Stomach (tissue), 19 donors: ENCODE measurements at places on chromosomes 2 and 18. TPM values are rescaled to one million over a fixed set of nuclear protein-coding genes. Genes with fewer than 3 reads are reported as not detected.

The TRIM43 gene
- not detected for total RNA-seq

The ANKRD53 gene
- not detected for total RNA-seq

The DNMT3A gene
- total RNA-seq, result 21.6 TPM

The SCN9A gene
- 15.8 TPM for total RNA-seq

The SETBP1 gene
- total RNA-seq, result 15.1 TPM

The NDC80 gene
- total RNA-seq, result 1.4 TPM

The CTNNA2 gene
- not detected for total RNA-seq
